ENCODE measurements at places on chromosomes 16 and 17.

DNA sequence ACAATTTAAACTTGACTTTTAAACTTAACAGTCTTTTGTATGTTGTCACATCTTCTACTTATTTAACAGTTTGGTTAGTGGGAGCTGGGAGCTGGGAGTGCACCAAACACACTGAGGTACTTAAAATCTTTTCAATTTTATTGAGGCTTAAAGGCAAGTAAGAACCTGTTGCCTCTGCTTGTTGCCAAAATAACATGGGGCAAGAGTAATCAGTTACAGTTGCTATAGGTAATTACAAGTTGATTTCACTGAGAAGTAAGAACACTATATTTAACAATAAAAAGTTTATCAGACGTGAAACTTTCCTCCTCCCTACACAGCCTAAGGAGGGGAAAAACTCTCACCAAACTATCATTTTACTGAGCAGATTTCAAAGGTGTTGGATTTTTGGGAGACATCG is 135.2 kb downstream of the FTO start:
- DNase-seq = no peak

- DNase-seq = no peak
Measured at GRCh38 chr16:85335584-85336491, 223.6 kb upstream of the CIBAR2 start.

GRCh38 chr17:15348021-15348420 is 6.6 kb upstream of the TEKT3 start:
- no peak for DNase-seq

GRCh38 chr17:48840441-48840840 is 9.6 kb downstream of the CALCOCO2 start:
- DNase-seq = no peak

DNA sequence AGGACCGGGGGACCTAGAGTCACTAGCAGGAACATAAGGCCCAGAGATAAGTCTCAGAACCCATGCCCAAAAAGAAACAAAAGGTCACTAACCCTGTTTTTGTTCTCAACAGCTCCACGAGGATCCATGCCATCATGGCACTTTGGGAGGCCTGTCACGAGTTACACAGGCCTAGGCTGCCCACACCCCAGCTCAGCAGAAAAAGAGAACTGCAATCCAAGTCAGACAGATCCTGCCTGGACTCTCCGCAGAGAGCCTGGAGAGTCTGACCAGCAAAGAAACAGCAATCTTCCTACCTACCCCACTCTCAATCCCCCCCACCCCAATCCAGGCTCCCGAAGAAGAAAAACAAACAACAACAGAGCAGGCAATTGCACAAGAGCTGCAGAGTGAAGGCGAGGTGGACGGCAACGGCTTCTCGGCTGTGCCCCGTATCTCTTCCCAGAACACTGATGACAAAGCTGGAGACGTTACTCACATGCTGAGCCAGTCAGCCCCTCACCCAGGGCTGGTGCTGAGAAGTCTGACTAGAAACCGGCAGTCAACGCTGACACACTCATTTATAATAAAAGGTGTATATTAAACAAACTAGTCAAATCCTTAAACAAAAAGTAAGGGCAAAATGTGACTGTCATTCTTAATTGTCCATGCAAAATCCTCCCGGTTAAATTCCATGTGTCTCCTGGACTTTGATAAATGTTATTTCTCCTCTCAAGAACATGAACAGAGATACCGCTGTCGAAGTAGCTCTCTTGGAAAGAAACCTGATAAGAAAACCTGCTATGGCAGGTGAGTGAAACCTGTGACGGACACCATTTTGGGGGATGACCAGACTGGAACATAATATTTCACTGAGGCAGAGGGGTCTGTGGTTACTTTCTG is 89.3 kb downstream of the SMG6 start:
- peak; percentile 69 for DNase-seq

DNA sequence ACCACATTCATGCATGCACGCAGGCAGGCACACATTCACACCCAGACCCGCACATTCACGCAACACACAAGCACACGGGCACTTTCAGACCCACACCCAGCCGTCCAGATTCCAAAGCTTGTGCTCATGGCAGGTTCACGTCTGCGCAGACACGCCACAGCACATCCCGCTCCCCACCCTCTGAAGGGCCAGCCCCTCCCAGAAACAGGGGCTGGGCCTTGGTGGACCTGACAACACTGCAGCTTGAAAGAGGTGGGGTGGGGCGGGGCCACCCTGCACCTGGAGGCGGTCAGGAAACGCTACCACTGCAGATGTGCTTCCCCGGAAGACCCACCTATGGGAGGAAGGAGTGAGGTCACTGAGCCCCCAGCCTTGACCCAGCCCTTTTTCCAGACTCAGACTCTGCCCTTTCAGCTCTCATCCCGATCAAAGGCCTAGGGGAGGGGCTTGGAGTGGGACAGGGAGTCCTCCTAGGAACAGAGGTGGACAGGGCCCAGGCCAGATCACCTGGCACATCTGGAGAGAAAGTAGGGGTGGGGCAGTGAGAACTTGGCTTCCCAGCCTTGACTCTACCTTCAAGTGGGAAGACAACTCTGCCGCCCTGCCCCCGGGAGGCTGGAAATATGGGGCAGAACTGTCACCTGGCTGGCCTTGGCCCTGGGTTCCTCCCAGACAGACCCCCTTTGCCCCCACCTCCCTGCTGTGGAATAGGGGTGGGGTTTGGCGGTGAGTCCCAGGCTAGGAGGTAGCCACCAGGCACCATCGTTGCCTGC is 11.0 kb downstream of the P3H4 start:
- DNase-seq = no peak

GRCh38 chr17:81426393-81427172 is 31.3 kb downstream of the BAHCC1 start:
- DNase-seq = no peak

- DNase-seq = no peak
Measured at GRCh38 chr17:21272881-21273792, 11.4 kb upstream of the MAP2K3 start.

- no peak for DNase-seq
Measured at GRCh38 chr16:53876811-53877210, 172.9 kb downstream of the FTO start.

GRCh38 chr16:29012913-29013553 is 28.2 kb downstream of the LAT start:
- no peak for DNase-seq

GRCh38 chr16:24270721-24271442 is 14.7 kb downstream of the CACNG3 start:
- DNase-seq = no peak

DNA sequence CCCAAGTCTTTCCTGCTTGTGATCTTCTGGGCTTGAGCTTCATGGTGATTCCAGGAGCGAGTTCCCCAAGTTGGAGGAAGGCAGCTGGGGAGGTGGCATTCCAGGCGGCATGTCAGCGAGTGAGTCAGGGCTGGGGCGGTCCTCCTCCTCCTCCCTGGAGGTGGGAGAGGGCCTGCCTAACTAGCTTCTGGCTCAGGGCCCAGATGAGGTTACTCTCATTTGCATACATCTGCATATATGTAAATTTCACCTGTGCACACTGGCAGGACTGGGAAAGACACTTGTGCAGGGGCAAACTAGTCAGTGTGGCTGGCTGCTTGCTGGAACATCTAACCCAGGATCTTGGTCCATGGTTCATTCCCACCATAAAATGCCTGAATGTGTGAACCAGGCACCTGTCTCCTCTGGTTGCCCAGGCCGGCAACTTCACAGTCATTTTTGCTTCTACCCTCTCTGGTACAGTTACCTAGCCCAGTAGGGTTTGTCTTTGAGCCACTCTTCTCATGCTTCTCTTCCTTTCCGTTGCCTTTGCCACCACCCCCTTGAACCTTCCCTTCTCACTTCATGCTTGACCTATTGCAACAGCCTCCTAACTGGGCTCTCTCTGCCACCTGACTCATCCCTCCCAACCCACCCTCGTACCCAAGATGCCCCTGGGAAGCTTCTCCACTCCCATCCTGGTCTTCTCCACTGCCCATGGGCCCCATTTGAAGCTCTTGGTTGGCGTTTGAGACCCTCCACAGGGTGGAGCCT is 9.6 kb upstream of the DLX4 start:
- no peak for DNase-seq

GRCh38 chr17:29412780-29413565 is 22.8 kb downstream of the TAOK1 start:
- peak; percentile 82 for DNase-seq

DNA sequence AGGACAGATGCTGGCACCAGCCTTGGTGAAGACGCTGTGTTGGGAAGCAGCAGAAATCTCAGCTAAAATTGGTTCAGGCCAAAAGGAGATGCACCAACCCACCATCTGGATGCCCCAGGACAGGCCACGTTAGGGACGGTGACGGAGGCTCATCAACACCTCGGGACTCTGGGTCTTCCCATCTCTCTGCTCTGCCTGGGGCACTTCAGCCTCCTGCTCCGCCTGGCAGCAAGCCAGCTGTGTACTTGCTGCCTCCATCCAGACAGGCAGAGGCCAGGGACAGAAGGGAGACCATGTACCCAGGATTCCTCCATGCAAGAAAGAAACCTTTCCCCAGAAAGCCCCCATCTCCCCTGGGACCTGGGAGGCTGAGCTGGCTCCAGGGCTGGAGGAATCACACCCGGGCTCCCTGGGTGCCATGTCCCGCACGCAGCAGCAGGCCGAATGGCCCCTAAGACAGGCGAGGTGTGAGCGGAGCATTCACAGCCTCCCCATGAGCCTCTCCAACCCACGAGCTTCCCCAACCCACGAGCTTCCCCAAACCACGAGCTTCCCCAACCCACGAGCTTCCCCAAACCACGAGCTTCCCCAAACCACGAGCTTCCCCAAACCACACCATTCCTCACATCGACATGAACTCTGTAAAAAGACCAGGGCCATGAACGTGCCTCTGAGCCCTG is 274.5 kb downstream of the C16orf95 start:
- DNase-seq = no peak

DNA sequence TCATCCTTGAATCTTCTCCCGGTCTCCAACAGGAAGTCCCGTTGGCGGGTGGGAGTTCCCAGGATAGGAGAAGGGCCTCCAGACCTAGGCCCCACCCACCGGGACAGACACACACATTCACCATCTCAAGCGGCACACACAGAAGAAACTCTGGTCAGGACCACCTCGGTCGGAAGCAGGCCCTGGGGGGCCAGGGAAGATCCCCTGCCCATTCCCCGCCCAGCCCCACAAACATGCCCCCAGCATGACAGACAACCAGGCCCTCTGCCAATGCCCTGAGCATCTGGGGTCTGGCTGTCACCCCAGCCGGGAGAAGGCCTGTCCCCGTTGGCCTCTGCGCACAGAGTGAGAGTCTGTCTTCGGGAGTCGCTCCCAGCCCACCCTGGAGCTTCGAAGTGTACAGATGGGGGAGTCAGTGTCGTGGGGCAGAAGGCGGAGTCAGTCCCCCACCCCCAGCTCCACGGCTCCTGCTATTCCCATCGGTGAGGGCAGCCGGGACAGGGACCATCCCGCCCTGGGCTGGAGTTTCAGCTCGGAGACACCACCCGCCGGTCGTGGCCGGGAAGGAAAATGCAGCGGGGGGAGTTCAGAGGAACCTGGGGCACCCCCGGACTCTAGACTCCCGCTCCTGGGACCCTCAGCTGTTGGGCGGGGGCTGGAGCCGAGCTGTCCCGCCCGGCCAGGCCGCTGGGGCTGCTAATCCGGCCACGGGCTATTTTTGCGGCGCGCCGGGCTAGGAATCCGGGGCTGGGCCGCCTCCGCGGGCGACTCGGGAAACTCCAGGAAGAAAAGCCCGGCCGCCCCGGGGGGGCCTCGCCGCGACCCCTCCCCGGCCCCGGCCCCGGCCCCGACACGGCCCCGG is 660 bp downstream of the RHBDF1 start:
- DNase-seq = no peak
